ENCODE measurements at places on chromosomes 7 and 10.
A peak's percentile ranks its signal among the peaks of the same experiment; 100 is the strongest.

DNA sequence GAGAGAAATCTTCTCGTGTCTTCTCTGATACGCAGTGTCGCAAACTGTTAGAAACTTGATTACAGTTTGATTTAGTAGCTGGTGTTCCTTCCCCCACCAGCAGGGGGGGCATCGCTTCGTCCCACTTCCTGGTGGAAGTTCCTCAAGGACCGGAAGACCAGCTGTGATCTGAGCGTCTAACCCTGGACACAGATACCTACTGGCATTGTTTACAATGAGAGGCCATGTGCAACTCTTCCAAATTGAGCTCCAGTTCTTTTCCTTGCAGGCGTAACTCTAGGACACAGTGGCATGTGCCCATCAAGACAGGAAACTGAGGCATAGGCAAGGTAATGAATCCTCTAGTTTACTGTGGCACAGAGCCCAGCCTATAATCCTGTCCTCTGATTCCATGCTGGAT, 219.0 kb downstream of the CCDC3 start:
- DNase-seq, result no peak

GRCh38 chr10:73979809-73980433, 18.0 kb upstream of the VCL start:
- DNase-seq, result no peak

- DNase-seq, result no peak
Measured at GRCh38 chr7:52501696-52502095, 533.7 kb upstream of the POM121L12 start.

GRCh38 chr7:21373031-21373430, 54.9 kb upstream of the SP4 start:
- no peak for DNase-seq

DNA sequence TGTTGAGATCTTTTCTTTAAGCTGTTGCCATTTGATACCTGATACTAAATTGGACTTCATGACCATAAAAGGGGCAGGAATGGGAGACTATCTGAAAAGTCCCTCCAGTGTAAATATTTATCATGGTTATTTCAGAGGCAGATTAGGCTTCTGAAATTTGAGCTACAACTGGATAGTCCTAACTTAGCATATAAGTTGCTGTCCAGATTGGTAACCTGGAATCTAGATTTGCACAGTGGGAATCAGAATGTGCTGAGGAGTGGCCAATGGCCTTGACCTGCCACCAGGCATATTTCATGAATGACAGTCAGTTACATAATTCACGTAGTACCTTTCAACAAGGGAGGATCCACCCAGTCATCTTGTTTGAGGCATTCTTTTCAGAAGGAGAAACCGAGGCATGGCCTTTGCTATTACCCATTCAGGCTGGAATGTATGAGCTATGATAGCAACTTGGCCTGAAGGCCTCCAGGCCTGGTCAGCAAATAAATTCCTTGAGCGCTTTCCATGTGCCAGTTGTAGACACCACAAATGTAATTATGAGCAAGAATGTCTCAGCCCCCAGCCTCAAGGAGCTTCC, 80.0 kb downstream of the EEPD1 start:
- no peak for DNase-seq

GRCh38 chr7:17743316-17743715, 197.0 kb downstream of the SNX13 start:
- no peak for DNase-seq

DNA sequence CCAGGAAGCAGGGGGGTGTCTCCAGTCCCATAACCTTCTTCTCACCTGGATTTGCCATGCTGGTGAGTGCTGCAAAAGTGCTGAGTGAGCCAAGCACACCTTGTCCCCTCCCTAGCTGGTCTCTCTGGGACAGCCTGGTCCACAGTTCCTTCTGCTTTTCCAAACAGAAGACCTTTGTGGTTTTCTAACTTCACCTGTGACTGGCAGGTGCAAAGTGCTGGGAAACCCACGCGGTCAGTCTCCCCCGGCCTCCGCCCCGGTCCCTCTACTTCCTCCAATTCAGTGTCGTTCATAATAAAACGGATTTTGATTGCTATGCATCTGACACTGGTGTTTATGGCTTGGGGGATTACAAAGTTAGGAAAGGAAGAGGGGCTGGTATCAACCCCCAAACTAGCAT, 37.1 kb downstream of the RBAK start:
- no peak for DNase-seq

DNA sequence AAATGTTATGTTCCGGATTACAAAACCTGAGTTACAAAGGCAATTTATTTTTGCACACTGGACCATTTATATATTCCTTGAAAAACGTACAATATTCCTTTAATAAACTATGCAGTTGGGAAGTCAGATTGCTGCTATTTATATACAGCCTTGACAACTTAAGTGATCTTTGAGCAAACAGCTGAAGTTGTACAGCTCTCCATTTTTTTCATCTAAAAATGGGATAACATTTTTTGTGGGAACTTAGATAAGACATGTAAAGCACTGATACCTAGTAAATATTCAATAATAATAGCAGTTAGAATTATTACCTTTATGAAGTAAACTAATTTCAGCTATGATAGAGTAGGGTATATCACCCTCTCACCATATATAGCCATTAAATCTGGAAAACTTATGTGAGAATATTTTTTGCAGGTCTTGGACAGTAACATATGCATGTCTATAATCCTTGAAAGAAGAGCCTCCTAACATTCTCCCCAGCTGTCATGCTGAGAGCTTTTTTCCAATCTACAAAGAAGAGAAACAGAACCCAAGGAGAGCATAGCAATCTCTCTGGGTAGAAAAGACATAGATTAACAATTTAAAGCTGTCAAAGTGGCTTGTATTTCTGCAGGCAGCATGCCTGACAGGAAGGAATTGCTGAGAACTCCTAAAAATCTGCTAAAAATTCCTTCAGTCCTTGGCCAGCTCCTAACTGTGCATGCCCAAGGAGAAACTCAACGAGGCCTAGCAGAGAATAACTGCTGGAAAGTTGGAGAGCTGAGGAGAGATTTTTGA, 326.0 kb downstream of the CRPPA start:
- DNase-seq, result no peak

DNA sequence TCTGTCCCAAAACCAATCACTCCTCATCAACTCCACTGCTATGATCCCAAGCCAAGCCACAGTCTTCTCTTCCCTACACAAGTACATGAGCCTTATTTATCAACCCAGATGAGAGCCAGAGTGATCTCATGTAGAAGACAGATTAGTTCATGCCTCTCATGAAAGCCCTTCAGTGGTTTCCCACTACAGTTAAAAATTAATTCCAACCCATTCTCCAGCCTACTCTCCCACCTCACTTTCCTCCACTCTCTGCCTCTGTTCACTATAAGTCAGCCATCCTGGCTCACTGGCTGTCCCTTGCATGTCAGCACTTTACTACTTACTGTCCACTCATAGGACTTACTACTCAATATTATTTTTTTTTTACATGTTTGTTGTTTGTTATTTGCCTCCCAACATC, 67.3 kb downstream of the CACUL1 start:
- DNase-seq, result no peak

GRCh38 chr10:91672021-91672608, 39.2 kb upstream of the PPP1R3C start:
- peak; percentile 25 for DNase-seq

GRCh38 chr10:110274072-110274627, 30.6 kb downstream of the SMNDC1 start:
- no peak for DNase-seq

- no peak for DNase-seq
Measured at GRCh38 chr7:74604326-74605020, 53.0 kb upstream of the GTF2I start.

DNA sequence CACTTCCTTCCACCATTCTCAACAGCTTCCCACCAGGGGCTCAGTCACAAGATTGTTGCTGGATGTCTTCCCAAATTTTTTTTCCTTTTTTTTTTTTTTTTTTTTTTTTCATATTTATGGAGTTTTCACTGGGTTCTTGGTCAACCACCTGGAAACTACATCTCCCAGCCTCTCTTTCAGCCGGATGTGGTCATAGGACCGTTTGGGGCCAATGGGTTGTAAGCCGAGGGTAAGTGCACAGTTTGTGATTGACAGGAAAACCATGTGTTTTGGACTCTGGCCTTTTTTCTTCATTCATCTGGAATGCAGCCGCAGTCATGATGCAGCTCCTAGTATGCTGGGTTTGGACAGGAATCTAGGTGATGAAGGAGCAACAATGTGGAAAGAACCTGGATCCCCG, 337.1 kb upstream of the FOXK1 start:
- no peak for DNase-seq

- no peak for DNase-seq
Measured at GRCh38 chr7:1281068-1281467, 48.4 kb downstream of the UNCX start.

DNA sequence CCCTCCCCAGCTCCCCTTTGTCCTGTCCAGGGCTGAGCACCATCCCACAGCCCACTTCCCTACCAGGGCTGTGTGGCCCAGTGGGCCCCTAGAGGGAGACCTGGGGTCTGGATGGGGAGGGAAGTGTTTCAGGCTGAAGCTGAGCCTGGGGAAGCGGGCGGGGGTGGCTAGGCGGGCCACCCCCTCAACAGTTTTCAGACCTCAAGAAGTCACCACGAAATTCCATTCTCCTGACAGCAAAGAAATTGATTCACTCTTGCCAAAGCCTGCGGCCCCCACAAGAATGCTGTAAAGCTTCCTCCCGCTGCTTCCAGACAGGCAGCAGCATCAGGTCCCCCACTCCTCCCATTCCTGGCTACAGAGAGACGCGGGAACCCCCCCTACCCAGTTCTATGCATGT, 2.5 kb upstream of the LFNG start:
- peak; percentile 95 for DNase-seq

DNA sequence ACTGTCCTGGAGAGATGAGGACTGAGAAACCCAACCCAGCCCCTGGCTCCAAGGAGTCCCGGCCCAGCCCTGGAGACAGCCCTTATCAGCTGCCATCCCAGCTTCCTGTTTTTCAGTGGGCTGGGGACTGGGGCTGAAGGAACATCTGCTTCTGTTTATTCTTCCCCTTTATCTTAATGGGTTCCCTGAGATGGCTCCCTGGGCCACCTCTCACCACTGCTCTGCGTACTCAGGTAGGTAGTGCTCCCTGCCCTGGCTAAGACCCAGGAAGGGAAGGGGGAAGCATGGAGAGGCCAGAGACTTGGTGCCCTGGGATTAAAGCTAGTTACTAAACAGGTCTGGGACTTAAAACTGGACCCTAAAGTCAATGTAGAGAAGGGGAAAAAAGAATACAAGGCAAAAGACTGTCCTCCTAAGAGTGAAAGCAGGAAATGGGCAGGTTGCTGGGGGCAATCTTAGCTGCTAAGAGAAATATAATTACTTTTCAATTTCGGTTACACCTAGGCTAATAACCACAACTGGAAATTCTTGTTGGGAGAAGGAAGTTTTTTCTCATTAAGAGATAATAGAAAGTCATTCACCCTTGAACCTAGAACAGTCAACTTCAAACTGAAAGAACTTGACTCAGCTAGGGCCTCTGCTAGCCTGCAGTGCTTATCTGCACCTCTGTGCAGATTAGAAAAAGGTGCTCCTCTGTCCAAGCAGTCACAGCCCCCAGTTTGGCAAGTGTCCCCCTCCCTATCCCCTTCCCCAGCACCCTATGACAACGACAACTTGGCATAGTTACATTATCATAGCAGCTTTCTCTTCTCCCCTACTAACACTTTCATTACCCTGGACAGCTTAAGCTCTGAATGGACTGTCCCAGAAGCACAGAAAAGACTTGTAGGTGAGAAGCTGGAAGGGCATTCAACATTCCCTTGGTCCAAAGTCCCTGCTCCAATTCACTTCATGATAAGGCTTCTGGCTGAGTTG, 65.6 kb upstream of the KDM7A start:
- DNase-seq, result no peak

GRCh38 chr7:23712368-23713284, 2.6 kb downstream of the STK31 start:
- peak; percentile 76 for DNase-seq

GRCh38 chr10:55929291-55929690, 431.8 kb downstream of the ZWINT start:
- no peak for DNase-seq

- peak; percentile 74 for DNase-seq
Measured at GRCh38 chr7:39949971-39950472, at the start of gene CDK13. CDK13 (plus strand) TSS chr7:39950256; CDS start chr7:39950642, 386 bp downstream.

DNA sequence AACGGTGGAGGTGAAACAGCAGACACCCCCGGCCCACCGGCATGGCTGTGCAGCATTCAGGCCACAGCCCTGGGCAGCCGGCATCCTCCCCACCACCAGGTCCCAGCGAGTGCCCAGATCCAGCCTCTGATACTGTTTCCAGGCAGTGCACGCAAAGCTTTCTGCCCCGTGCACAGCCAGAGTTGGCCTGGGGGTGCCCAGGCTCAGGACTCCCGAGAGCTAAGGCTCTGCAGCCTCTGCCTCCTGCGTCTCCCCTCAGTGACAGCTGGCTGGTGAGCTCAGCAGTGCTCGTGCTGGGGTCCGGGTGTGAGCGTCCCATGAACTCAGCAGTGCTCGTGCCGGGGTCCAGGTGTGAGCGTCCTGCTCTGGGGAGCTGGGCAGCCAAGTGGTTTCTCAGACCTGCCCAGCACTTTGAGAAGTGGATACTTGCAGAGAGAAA, 65.4 kb downstream of the CFAP46 start:
- no peak for DNase-seq
